ENCODE measurements at places on chromosomes 12 and 14. TPM values are rescaled to one million over a fixed set of nuclear protein-coding genes. Genes with fewer than 3 reads are reported as not detected.

Gene PZP
- total RNA-seq: not detected

Gene TNS2
- 2.3 TPM for total RNA-seq

Gene MYL2
- not detected for total RNA-seq

Gene C14orf39
- total RNA-seq: not detected

Gene CMKLR1
- total RNA-seq: not detected

Gene RNF31
- total RNA-seq: 75.5 TPM

Gene USP44
- 10.6 TPM for total RNA-seq

Gene DPY19L2
- total RNA-seq: 8.7 TPM

Gene CLEC6A
- total RNA-seq: not detected

Gene CELA1
- total RNA-seq: not detected

Gene MYF6
- total RNA-seq: not detected

Gene EPYC
- total RNA-seq: not detected

Gene KRT7
- 1.1 TPM for total RNA-seq

Gene PPP4R4
- 1.8 TPM for total RNA-seq

Gene CLEC2B
- 10.8 TPM for total RNA-seq

Gene COX8C
- not detected for total RNA-seq

Gene RNFT2
- 16.2 TPM for total RNA-seq

Gene NPFF
- total RNA-seq: not detected

Gene GXYLT1
- total RNA-seq: 11.0 TPM

Gene RASAL1
- total RNA-seq: 0.19 TPM

Gene ABHD12B
- total RNA-seq: not detected

Gene KLHL33
- 0.06 TPM for total RNA-seq

Gene GDF11
- 13.7 TPM for total RNA-seq

Gene PRPH
- total RNA-seq: not detected

Gene CLECL1
- 7.6 TPM for total RNA-seq

Gene GPR132
- 42.8 TPM for total RNA-seq

Gene PMCH
- 1.6 TPM for total RNA-seq

Gene TSPAN19
- not detected for total RNA-seq

Gene TSPAN8
- total RNA-seq: not detected

Gene ATXN7L3B
- 19.3 TPM for total RNA-seq

Gene LRTM2
- total RNA-seq: not detected

Gene OTUB2
- total RNA-seq: 1.4 TPM

Gene PPHLN1
- 76.5 TPM for total RNA-seq

Gene SPTB
- total RNA-seq: 0.17 TPM

Gene RFX4
- total RNA-seq: not detected

Gene KRT78
- not detected for total RNA-seq

Gene VCPKMT
- 14.7 TPM for total RNA-seq
